Umbilical cord (tissue), 2 donors: ENCODE measurements at places on chromosomes 1 and 21.

GRCh38 chr21:44881198-44881872, 7.8 kb upstream of the PTTG1IP start:
- DNase-seq: peak; percentile 26

DNA sequence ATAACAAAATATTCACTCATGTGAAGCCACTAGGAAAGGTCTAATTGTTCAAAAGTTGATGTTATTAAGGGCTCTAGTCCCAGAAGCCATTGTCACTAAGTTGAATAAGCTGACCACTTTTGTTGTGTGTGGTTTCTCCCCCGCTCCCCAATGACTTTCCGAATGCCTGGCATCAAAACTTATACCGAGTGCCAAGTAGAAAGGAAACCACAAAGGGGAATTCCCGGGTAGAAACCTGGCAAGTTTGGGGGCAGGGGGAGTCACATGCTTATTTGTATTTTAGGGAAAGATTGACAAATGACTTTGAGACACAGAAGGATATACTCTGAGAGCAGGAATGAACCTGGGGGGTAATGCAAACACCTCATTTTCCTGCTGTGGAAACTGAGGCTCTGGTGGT, 154.1 kb downstream of the TGFBR3 start:
- DNase-seq: no peak

DNA sequence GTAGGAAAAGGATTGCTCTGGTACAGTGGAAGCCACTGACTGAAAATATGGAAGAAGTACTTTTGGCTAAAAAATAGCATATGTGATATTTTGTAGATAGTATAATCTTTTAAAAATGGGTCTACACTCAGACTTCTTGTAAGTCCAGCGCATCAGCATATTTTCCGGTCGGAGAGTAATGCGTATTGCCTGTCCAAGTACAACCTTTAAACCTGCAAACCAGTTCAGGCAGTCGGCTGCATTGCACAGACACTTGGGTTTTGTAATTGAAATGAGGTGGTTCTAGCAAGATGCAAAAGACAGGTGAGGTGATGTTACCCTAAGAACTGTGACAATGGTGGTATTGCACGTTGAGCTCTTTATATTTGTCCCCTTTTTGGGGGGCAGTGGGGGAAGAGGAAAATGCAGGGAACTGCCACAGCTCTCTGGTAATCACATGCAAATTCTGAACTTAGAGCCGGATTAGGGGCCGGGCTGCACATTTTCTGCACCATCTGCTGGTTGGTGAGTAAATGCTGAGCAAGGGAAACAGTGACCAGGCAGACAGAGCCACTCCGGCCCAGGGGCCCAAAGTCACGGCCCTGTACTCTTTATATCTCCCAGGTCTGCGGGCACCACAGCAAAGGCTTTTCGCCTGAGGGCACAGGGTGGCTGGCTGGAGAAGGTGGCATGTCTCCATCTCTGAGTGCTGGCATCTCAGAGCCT, 2.3 kb downstream of the GPR137B start:
- DNase-seq: peak; percentile 39

DNA sequence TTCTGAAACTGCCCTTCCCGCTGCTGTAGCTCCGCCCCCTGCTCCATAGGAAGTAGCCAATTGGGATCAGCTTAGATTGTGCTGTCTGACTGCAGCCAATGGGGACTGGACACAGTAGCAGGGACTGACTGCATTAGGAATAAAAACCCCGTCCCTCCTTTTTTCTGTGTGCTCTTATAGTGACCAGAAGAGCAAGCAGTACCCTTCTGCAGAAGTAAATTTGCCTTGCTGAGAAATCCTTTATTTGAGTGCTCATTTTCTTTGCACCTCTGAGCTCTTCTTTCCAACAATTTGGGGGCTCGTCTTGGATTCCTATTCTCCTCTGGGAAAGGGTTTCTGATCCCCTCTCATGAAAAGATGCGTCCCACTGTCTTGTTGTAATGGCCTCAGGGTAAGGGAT, 16.2 kb downstream of the OR2L13 start:
- DNase-seq: no peak

DNA sequence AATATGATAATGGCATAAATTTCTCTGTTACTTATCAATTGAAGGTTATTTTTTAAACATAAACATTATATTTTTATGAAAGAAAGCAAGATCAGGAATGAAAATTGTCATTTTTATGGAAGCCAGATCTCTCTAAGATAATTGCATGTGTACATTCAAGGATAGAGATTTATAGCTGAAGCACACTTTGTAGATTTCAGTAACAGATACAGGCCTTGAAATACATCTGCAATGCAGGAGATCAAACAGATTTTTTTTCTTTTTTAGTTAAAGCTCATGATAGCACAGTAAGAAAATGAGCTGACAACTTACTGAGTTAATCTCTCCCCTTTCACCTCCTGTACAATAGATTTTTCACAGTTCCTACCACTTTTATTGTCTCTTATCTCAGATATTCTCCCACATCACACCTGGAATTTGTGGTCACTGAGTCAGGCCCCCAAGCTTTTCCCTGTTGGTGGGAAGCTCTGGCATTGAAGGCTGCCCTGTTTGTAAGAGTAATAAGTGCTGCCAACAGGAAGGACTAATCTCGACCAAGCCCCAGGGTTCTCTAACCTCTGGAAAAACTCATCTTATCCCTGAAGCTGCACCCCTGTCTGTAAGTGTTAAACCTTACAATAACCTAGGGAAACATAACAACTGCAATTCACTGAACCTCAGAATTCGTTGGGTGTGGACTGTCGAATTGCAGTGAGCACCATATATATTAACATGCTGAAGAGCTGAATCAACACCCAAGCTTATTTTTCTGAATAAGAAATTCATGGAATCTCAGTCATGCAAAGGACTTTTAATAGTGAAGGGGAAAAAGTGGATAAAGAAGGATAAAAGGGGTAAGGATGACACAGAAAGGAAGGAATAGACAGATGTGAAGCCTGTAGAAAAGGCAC, 599.0 kb downstream of the LMO4 start:
- peak; percentile 59 for DNase-seq

DNA sequence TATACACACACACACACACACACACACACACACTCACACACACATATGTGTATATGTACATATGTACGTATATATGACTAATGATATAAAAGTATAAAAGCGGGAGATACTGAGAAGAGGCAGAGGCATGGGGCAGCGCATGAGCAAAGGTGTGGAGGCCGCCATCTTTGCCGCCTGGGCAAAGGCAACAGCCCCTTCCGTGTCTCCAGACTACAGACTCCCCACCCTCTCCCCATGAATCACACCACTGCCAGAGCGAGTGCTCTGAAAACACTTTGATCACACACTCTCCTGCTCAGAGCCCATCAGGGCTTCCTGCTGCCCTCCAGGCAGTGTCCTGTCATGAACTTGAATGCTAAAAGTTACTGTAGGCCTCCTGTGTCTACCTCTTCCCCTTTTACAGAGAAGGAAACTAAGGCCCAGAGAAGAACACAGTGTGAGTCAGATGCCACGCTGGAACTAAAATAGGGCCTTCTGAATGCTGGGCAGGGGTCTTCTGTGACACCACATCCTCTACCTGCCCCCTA, 54.7 kb upstream of the SSBP3 start:
- no peak for DNase-seq

DNA sequence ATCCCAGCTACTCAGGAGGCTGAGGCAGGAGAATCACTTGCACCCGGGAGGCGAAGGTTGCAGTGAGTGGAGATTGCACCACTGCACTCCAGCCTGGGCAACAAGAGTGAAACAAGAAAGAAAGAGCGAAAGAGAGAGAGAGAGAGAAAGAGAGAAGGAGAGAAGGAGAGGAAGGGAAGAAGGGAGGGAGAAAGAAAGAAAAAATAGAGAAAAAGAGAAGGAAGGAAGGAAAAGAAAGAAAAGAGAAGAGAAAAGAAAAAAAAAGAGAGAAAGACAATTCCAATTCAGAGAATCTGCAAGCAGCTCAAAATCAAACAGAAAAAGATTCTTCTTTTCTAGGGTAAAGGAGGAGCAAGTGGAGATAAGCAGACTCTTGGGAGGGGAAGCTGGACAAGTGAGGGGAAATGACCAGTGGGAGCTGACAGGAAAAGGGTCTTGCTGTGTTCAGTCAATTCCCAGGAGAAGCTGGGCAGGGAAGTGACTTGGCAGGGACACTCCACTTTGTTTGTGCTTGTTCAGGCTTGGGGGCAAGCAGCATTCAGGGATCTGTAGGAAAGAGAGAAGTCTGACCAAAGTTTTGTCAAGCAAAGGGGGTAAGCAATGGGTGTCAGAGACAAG, 3.6 kb upstream of the CAPN2 start:
- no peak for DNase-seq

DNA sequence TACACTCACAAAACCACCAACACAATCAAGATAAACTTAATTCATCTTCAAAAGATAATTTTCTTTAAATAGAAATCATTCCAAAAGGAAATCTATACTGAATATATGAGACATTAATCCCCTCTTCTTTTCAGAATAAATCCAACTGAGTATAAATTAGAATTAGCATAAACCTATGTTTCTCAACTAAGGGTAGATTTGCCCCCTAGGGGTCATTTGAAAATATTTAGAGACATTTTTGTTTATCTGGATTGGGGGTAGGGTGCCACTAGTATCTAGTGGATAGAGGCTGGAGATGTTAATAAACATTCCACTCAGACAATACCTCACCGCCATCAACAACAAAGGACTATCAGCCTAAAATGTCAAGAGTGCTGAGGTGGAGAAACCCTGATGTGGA, 6.5 kb upstream of the TNFSF4 start:
- no peak for DNase-seq

DNA sequence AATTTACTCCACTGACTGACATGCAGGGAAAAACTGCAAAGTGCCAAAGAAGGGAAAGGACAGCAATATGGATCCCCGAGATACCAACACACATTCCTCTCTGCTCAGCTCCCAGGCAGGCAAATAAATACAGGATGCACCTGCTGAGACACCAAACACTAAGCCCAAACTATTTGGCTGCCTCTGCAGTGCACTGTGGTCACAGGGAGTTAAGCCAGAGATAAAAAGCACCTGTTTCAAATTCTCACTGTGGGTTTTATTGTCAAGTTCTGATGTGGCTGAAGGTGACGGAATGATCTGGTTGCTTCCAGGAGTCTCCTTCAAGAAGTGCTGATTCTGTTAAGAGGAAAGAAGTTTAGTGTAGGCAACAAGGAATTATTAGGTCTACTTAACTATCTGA, 17.7 kb downstream of the TEX38 start:
- DNase-seq: no peak

GRCh38 chr1:223659711-223660110, 5.8 kb downstream of the CAPN8 start:
- no peak for DNase-seq

DNA sequence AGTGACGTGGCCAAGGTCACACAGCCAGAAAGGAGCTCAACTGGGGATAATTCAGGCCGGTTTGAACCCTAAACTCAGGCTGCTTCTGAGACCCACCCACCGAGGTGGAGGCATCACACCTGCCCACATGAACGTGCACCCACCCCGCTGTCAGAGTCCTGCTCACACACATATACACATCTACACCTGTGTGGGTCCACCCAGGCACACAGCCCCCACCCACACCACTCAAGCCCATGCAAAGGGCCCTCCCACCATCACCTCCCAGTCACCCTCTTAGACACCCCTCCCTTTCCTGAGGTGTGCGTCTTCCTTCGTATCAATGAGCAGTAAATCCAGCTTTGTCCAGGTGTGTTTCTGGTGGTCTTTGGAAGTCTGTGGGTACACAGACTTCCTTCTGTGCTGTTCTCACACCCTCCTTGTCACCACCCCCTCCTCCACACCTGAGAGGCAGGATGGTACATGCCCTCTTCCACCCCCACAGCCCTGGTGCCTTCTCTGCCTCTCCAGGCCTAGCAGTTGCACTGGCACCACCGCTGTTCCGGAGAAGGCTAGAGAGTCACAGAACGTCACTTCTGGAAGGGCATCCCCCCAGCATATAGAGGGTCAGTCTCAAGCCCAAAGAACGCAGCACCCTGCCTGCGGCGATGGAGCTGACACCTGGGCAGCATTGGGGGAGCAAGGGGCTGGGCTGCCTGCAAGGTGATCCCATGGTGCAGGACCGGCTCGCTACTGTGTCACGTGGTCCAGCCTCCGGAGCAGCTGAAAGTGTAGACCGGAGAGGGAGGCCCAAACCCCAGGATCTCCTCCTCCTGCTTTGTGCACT, 18.9 kb upstream of the FAM131C start:
- DNase-seq: no peak

- DNase-seq: no peak
Observed at GRCh38 chr1:230690101-230690500, 23.8 kb downstream of the AGT start.

DNA sequence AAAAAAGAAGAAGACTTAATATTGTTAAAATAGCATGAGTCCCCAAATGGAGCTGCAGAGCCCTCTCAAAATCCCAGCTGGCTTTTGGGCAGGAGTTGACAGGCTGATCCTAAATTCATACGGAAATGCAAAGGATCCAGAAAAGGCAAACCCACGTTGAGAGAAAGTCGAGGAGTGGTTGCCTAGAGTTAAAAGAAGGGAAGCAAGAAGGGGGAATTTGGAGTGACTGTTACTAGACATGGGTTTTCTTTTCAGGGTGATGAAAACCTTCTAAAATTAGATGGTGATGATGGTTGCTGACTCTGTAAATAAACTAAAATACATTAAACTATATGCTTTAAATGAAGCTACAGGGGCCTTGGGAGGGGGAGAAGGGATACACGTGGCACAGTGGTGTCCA, 1.6 kb downstream of the DNMT3L start:
- DNase-seq: no peak

DNA sequence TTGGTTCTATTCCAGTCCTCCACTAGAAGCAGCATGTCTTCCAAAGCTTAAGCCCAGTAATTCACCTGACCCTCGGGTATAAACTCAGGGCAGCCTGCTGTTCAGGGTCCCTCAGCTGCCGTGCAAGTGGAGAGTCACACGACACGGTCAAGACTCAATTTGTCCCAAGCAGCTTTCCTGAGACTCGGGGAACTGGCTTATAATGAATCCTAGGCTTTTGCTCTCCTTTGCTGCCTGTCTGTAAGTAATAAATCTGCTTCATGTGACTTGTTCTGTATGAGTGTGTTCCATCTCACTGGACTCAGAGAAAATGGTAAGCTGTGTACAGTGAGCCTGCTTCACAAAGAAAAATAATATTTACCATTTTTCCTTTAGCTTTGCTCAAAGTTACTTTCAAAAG, 119.8 kb downstream of the CYYR1 start:
- DNase-seq: peak; percentile 73

- peak; percentile 3 for DNase-seq
Observed at GRCh38 chr1:85850238-85850637, 142.0 kb upstream of the ZNHIT6 start.

DNA sequence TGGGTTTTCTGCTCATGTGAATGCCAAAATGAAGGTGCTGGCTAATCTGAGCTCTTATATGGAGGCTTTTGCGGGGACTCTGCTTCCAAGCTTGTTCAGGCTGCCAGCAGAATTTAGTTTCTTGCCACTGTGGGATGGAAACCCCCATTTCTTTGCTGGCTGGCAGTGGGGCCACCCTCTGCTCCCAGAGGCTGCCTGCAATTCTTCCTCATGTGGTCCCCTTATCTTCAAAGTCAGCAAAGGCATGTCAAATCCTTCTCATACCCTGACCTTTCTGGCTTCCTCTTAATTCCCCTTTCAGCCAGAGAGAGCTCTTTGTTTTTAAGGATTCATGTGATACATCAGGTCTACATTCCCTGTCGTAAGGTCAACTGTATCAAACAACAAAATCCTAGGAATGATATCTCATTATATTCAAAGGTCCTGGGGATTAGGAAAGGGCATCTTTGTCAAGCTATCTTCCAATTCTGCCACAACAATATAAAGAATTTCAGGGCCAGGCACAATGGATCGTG, 5.2 kb upstream of the GPR161 start:
- no peak for DNase-seq
